Stimulated activated naive CD8-positive, alpha-beta T cell treated with anti-CD3 and anti-CD28 coated beads, Interleukin-15, Interleukin-2, amounts not matched to agents 100 U/mL and 50 U/mL, for 24 hours (primary cell): ENCODE measurements at places on chromosomes 3 and 15.

- DNase-seq = no peak
These were observed 41.4 kb downstream of the CD200 start for GRCh38 chr3:112374333-112374734.

- no peak for DNase-seq
These were observed 8.7 kb upstream of the GP9 start for GRCh38 chr3:129051871-129052340.

GRCh38 chr3:45592405-45592804 lies 2.1 kb upstream of the LIMD1 start:
- DNase-seq = no peak

DNA sequence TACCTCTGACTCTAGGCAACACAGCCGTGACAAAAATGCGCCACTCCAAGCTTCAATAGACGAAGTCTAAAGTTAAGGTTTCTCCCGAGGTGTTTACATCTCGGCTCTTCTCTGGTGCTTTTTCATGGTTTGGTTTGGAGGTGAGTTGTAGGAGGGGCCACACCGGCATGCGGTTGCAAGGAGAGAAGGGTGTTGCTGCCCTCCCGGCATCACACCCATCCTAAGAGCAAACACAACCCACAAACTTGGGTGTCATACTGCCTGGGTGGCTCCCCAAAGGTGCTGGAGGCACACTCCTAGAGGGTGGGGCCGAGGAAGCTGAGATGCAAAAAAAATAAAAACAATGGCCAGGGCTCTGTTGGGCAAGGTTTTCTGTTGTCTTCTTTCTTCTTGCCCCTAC lies 225.2 kb upstream of the ICE2 start:
- no peak for DNase-seq

DNA sequence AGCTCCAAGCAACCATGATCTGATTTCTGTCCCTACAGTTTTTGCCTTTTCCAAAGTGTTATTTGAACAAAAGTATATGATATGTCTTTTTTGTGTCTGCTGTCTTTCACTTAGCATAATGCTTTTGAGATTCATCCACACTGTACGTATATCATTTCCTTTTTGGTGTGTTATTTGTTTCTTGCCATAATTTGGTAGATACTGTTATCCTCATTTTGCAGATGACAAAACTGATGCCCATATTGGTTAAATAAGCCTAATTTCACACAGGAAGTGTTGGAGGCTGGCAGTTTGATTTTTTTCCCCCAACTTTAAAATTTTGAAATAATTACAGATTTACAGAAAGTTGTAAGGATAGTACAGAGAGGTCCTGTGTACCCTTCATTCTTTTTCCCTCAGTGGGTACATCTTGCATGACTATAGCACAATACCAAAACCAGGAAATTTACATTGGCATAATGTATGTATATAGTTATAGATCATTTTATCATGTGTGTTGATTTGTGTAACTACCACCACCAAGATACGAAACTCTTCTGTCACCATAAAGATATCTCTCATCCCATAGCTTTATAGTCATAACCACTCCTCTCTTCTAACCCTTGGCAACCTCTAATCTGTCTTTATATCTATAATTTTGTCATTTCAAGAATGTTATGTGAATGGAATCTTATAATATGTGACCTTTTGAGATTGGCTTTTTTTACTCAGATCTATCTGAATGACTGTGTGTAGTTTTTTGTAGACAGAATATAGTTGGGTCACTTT lies 55.6 kb downstream of the RASA2 start:
- DNase-seq = no peak

DNA sequence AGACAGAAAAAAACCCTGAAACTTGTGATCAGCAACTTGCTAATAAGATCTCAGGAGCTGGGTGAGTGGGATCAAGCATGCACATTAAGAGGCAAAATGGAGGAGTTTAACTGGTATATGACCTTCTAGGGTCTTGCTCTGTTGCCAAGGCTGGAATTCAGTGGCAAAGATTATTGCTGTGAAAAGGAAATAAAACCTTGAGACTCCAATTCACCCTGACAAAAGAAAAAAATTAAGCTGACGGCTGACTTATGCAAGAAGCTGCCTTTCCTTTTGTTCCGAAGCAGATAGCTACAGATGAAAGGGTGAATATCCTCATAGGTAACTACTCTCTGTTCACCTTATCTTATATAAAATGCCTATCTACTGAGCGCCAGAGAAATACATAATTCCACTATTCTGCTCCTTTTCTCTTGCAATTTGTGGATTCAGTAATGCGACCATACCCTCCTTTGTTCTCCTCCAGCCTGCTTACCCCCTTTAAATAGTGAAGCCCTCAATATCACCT lies 68.9 kb downstream of the HERC1 start:
- no peak for DNase-seq

DNA sequence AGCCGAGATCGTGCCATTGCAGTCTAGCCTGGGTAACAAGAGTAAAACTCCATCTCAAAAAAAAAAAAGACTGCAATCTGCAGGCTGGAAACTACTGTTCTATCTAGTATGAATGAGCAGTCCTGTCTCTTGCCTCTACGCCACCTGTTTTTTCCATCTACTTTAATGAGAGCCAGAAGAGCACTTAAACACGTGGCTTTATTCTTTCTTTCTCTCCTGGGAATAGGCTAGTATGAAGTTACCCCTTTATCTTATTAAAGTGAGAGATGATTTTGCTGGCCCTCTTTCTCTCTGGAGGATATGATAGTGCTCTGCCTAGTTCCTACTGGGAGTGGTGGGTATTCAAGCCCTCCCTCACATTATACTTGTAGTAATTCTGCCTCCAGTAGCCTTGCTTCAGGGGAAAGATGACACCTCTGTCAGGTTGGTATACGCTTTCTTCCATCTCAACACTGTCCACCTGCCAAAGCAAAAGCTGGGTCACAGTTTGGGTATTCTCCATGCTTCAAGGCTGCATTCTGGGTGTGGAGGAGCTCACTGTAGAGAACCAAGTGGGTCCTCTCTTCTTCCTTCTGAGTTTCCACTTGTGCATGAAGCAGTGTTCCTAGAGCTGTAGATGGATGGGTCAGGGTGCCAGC lies 17.8 kb downstream of the MAPKBP1 start:
- no peak for DNase-seq

GRCh38 chr15:78714890-78715289 lies 73.9 kb upstream of the CHRNB4 start:
- no peak for DNase-seq

DNA sequence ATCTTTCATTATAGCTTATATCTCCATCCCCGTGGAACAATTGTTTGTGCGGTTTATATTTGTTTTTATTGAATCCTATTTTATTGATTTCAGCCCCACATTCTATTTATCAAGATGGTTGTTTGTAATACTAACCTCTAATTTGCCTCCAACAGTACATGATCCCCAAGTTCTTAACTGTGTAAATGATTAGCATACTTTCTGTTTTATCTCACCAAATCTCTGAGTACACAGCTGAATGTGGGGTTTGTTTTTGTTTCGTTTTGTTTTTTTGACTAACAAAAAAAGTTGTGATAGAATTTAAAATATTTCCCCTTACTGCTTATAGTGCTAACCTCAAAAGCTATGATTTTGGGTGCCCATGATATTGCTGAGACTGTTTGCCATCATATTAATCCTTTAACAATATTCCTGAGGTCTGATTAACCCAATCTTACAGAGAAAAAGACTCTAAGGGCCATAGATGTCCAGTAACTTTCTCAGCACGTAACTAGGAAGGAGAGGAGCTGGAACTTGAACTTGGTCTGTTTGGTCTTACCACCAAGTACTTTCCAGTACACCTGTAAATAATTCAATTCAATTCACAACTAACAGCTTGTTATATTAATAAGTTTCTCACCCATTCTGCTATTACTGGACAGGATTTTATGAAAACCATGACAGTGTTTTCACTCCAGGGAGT lies 789.8 kb downstream of the TUSC7 start:
- DNase-seq = no peak

DNA sequence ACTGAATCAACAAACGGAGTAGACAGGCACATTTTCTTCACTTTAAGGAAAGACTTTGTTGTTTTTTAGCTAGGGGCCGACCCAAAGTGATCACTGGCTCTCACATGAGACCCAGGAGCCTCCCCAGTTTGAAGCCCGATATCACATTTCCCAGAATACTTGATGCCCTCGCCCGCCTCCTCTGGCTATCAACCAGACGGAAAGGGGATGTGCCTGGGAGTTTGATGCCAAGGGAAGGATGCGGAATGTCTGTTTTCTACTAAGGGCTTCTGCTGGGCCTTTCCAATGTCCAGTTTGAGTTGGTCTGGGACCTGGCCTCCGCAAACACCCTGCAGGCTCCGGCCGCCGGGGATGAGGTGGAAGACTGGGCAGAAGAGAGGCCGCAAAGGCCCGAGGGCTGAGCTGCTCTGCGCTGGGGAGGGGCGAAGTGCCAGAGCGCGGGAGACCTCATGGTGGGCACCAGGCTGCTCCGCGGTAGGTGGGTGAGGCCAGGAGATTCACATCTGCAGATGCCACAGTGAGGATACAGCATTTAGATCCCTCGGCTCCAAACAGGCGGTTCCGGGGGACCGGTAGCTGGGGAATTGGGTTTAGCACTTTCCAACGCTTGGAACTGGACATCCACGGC lies 491 bp upstream of the ZNF774 start:
- no peak for DNase-seq

- no peak for DNase-seq
These were observed 581 bp downstream of the FAM131A start for GRCh38 chr3:184337981-184338380.

DNA sequence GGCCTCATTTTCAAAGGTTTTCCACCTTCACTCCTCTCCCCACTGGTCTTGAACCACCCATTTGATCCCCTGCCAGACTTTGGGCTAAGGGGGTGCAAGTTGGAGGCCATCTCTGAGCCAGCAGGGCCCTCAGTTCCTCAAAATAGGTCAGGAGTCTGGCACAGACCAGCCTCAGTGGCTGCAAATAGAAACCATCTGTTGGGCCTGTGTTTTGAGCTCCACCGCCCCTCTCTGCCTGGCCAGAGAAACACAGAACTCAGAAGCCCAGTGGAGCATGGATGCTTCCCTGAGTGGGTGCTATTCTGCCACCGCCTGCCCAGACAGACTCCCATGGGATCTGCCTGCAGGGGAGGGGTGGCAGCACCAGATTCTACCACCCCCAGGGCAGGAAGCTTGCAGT lies 56.3 kb downstream of the CORO2B start:
- DNase-seq = no peak

DNA sequence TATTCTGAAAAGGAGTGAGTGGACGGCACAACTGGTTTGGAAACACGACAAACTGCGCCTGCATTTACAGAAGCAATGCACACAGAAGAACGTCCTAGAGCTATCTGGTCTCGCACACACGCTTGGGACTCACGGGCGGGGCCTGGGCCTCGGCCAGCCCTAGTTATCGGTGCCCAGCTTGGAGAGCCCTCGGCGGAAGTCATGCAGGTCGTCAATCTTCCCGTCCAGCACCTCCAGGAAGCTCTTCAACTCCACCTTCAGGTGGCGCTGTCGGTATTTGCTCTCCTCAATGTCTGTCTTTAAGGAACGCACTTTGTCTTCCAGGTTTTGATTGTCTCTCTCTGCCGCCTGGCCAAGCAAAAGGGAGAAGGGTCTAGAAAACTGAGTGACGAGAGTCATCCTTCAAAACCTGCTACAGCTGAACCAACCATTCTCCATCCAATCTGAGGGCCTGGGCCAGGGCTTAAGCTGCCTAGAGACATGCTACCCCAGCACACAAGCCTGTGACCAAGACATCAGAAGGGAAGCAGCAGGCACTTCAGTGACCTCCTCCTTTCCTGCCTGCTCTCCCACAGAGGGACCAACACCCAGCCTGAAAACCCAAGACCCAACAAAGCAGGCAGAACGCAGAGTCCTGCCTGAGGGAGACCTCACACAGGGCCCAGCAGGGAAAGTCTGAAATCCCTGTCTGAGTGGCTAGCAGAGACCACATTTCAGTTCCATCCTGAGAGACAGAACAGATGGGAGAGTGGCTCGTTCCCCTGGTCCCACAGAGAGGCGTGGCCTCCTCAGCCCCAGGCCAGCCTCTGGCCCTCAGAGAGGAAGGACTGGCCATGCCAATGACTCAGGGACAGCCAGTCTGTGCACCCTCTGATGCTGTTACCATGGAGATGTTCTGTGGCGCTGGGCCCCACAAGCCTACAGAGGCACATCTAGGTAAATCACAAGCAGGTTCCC lies 40.4 kb downstream of the WHAMM start:
- DNase-seq = peak; percentile 63

DNA sequence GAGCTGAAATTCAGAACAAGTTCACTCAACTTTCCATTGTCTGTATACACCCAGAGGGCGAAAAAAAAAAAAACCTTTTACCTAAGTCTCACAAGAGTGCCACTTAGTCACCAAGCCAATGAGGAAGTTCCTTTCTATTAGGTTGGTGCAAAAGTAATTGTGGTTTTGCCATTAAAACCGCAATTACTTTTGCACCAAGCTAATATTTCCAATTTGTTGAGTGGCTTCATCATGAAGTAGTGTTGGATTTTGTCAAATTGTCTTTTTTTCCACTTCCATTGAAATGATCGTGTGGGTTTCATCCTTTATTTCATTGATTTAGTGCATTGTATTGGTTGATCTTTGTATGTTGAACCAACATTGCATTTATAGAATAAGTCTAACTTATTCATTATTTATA lies 253.9 kb downstream of the ZIC4 start:
- DNase-seq = no peak

GRCh38 chr3:156670077-156670476 lies 4.3 kb upstream of the TIPARP start:
- no peak for DNase-seq

DNA sequence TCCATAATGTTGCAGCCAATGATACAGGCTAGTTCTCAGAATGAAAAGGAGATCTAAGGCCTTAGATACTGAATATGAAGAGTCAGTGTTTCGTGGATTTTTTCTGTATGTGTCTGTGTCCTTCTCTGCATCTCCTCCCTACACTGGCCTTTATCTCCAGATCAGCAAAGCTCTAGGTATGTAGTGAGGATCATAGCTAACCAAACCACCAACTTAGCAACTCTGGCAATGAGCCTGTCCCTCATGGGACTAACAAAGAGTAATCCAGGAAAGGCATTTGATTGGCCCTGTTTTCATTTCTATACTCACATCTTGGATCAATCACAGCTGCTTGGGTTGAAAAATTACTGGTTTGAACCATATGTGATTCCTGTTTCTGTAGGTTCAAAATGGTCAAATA lies 18.6 kb upstream of the CNTN3 start:
- DNase-seq = no peak

DNA sequence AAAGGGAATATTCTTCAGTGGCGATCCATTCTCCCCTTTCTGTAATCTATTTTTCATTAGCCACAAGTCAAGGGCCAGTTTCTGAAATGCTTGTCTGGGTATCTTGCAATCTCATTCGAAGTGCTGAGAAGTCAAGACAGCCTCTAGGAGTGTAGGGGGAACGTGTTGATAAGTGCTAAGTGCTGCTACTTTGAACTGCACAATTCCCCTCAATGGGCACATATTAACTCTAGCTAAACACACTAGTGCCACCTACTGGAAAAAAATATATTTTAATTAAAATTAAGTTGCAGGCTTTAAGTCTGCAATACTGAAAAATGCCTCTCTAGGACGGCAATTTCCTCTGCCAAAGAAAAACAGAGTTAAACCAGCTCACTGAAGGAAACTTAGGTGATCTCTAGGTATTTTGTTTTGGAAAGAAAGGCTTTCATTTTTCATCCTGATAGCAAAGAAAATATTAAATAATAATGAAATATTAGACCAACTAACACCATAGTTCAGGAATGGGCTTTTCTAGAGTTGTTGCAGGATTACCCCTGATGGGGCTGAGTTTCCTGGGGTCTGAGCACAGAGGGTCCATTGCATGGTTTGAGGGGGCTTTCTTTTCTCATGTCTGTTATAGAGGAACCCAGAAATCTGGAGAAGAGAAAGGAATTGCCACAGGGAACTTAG lies 181.9 kb upstream of the KBTBD8 start:
- no peak for DNase-seq
